ENCODE measurements at places on chromosomes 1 and 21.

DNA sequence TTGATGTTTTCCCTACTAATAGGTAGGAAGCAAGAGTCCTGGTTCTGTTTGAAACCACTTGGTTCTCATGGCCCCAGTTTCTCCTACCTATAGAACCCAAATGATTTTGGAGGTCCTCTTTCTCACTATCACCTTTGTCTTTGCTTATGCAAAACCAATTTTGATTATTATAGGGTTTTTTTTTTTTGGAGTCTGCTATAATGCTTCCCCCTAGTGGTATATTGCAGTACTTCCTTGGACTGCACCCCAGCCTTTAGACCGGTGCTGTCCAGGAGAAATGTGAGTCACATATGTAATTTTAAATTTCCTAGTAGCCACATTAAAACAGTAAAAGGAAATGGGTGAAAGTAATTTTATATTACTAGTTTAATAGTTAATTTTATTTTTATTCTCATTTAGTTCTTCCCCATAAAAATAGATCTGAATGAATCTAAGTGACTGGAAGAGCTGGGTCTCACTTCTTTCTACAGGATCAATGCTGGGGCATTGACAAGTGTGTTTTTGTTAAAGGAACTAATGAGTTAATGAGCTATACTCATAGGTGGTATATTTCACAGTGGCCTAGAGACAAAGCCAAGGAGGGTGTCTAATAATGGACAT is 10.6 kb downstream of the FCMR start:
- no peak for DNase-seq

GRCh38 chr1:207030522-207031009 is 2.0 kb downstream of the C1orf116 start:
- DNase-seq, result no peak

GRCh38 chr1:106975944-106976343 is 80.5 kb upstream of the PRMT6 start:
- no peak for DNase-seq

- DNase-seq, result no peak
Measured at GRCh38 chr1:193229136-193229535, 42.7 kb upstream of the B3GALT2 start.

DNA sequence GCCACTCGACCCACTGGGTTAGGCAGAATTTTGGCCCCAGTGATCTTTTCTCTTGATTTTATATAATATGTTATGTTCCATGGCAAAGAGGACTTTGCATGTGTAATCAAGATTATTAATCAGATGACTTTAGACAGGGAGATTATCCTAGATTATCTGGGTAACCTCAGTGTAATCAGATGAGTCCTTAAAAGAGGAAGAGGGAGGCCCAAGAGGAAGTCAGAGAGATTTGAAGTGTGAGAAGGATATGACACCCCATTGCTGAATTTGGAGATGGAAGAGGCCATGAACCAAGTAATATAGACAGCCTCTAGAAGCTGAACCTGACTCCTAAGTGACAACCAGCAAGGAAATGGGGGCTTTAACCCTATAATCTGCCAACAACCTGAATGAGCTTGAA is 117.1 kb upstream of the CSF3R start:
- no peak for DNase-seq

DNA sequence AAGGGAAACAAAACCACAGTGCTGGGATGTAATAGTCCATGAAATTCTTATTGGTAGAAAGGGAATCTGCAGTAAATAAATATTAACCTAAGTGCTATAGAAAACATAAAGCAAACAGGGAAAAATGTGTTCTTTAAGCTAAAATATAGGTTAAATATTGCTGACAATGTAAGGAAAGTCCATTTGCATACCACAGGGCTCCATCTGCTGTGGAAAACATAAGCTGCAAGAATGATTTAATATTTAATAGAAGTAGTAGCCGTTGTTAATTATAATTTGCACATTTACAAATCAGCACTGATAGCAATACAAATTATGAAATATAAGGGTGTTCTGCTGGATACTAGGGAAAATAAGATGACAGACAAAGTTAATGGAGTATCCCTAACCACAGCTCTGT is 444.9 kb upstream of the PKN2 start:
- DNase-seq, result no peak

- peak; percentile 82 for DNase-seq
Measured at GRCh38 chr1:21623410-21623961, 45.7 kb downstream of the RAP1GAP start.

- no peak for DNase-seq
Measured at GRCh38 chr1:65319141-65319540, 9.8 kb downstream of the DNAJC6 start.

DNA sequence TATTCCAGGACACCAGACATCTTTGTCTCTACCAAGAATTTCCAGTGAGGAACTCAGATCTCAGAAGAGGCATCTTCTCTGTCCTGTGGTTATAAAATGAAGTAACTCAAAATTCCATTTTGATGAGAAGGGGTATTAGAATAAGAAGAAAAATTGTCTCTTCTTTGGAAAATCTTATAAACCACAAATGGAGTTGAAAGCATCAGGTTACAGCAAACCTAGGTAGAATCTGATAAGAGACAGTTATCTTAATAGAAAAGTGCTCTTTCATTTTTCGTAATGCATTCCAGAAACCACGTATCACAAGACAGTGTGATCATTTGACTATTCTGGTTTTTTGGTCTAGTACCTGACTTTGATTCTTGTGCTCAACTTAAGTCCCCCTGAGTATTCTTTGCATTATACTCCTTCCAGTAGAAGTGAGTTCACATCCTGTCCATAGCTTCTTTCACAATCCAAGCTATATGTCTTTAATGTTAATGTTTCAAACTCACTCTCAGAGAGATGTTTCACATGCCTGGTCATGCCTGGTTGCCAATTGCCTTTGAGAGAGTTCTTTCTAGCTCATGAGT is 120.9 kb upstream of the PRDX6 start:
- DNase-seq, result no peak

DNA sequence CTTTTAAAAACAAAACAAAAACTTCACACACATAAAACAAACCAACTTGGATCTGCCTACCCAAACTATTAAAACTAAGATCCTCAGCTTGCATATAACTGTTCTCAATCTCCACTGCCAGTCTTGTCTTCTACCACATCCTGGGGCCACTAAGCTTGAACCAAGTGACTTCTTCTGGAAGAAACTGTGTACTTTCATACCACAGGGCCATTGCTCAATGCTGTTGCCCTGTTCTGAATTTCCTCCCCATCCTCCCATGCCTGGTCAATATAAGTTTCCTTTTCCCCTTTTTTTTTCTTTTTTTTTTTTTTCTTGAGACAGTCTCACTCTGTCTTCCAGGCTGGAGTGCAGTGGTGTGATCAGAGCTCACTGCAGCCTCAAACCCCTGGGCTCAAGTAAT is 109.9 kb downstream of the KIAA0319L start:
- DNase-seq, result no peak

GRCh38 chr21:34808569-34809204 is 139.9 kb downstream of the CLIC6 start:
- DNase-seq, result no peak

DNA sequence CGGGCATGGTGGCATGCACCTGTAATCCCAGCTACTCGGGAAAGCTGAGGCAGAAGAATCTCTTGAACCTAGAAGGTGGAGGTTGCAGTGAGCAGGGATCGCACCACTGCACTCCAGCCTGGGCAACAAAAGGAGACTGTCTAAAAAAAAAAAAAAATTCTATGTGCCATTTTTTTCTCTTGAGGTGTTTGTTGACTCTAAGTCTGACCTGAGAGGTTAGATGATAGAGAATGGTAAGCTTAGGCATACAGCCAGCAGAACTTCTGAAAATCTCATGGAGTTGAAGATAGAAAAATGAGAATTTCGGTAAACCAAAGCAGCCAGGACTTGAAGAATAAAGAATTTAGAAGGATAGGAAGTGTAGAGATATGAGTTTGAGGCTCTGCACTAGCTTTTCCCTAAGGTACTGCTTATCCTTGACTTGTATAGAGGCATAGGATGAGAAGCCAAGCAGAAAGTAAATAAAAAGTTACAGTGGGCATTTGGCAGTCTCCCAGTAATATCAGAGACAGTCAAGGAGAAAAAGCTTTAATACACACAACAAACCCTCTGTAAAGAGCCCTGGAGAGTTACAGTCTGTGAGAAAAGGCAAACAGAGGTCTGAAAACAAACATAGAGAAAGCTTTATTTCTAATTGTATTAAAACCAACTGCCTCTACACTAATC is 24.3 kb downstream of the F13B start:
- no peak for DNase-seq

DNA sequence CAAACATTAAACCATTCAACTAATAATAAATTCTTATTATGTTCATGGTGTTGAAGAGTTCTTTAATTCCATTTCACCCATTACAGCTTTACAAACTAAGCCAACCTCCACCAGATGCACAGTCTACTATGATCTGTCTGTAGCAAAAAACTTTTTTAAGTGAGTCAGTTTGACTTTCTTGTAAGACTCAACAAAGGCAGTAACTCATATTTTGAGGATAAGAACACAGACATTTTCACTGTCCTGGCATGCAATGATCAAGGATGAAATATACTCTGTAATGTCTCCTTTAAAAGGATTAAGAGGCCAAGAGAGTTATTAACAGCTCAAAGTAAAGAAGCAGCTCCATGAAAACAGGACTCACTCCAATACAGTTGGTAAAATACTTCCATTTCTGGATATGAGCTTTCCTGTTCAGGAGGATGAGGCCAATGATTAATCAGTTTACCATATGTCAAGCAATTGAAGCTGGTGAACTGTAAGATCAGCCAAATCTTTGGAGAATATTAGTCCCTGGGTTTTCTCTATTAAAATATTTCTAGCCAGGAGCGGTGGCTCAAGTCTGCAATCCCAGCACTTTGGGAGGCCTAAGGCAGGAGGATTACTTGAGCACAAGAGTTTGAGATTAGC is 20.6 kb downstream of the XKR8 start:
- no peak for DNase-seq

- no peak for DNase-seq
Measured at GRCh38 chr21:25188677-25189079, 418.6 kb downstream of the MRPL39 start.

GRCh38 chr1:95085376-95085775 is 12.6 kb upstream of the ALG14 start:
- no peak for DNase-seq

DNA sequence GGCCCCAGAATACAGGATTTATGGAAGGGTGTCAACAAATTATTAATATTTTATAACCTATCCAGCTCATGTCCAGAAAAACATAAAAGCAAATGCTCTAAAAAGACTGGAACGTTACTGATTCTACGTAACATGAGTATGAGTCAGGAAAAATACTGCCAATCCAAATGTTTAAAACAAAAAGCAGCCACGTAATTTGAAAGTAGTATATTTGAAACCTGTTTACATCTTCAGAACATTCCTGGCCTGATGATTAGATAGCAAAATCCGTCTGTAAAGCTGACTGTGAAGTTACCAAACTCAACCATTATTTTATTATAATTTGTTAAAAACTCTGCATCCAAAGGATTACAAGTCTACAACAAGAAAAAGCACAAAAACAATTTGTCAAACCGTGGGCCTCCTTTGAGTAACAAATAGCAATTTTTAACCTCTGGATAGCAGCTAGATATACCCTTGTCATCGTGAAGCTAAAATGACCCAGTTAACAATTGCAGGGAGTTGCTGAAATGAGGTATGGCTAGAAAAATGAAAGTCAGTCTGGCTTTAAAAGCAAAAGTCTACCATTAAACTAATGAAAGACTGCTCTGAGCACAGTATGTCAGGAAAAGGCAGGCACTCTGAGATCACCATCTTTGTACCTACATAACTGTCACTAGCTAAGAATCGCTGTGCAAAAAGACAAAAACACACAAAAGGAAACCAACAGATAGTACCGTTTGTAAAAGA is 1.2 kb downstream of the UBR4 start:
- no peak for DNase-seq

DNA sequence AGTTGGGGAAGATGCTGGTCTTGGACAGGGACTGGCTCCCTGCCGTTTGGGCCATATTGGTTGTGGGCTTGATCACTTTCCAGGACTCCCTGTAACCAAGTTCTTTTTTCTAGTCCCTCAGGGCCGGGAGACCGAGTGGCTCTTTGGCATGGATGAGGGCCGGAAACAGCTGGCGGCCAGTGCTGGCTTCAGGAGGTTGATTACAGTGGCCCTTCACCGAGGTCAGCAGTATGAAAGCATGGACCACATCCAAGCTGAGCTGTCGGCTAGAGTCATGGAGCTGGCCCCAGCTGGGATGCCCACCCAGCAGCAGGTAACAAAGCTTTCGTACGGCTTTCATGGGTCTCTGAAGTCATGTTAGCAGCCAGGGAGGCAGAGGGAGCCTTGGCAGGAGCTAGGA is 4.3 kb downstream of the METTL13 start:
- no peak for DNase-seq

GRCh38 chr21:29145354-29145782 is 14.9 kb downstream of the MAP3K7CL start:
- DNase-seq, result no peak

Measured in mucosa of descending colon (tissue), 3 donors.